Mesothelial cell of epicardium (in vitro differentiated cells): ENCODE measurements at places on chromosomes 7 and 10. TPM values are rescaled to one million over a fixed set of nuclear protein-coding genes. Genes with fewer than 3 reads are reported as not detected.

DNA sequence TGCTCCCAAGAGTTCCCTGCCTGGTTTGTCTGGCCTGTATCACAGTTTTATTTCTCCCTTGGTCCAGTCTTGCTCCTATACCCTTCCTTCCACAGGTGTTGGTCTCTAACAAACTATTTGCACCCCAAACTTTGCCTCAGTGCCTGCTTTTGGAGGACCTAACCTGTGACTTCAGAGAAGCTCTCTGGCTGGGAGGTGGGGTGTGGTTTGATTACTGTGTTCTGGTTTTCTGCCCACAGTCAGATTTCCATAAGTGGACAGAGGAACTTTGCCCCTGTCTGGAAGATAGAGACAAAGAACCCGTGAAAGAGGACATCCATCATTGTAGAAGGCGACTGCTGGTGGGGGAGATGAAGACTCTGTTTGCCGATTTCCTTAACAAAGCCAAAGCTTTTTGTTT, 55.8 kb upstream of the TRIL start:
- no peak overlapping the region for H3K27ac ChIP-seq
- DNase-seq = no peak
- H3K27me3 ChIP-seq = no peaks in the 10 kb centered on the region
- H3K4me3 ChIP-seq = no peak overlapping the region
- H3K4me1 ChIP-seq = peaks cover 1% of the 10 kb centered on the region

DNA sequence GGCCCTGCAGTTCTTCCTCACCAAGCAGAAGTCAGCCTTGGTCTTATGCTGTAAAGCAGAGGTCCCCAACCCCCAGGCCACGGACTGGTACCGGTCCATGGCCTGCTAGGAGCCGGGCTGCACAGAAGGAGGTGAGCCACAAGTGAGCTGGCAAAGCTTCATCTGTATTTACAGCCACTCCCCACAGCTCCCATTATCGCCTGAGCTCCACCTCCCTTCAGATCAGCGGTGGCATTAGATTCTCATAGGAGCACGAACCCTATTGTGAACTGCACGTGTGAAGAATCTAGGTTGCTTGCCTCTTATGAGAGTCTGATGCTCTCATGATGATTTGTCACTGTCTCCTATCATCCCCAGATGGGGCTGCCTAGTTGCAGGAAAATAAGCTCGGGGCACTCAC, 87.6 kb upstream of the NEBL start:
- H3K4me3 ChIP-seq = no peak overlapping the region
- H3K27ac ChIP-seq = no peak overlapping the region
- H3K36me3 ChIP-seq = peaks cover 5% of the 10 kb centered on the region
- DNase-seq = no peak
- no peaks in the 10 kb centered on the region for H3K27me3 ChIP-seq

GRCh38 chr7:30920584-30921539, 9.2 kb downstream of the AQP1 start:
- H3K36me3 ChIP-seq = no peaks in the 10 kb centered on the region
- peak overlapping the region; percentile 59 for H3K27ac ChIP-seq
- H3K27me3 ChIP-seq = no peaks in the 10 kb centered on the region
- peaks cover 29% of the 10 kb centered on the region for H3K4me1 ChIP-seq
- H3K4me3 ChIP-seq = no peak overlapping the region

GRCh38 chr10:128324058-128324827, 198.0 kb upstream of the MKI67 start:
- H3K4me1 ChIP-seq = no peaks in the 10 kb centered on the region
- peaks cover 23% of the 10 kb centered on the region for H3K27me3 ChIP-seq
- no peak overlapping the region for H3K27ac ChIP-seq
- H3K36me3 ChIP-seq = no peaks in the 10 kb centered on the region
- DNase-seq = peak; percentile 38
- H3K4me3 ChIP-seq = no peak overlapping the region

CNPY1 gene
- not detected in 3 replicates for total RNA-seq

- no peak overlapping the region for H3K4me3 ChIP-seq
- no peak for DNase-seq
- peaks cover 22% of the 10 kb centered on the region for H3K36me3 ChIP-seq
- H3K27ac ChIP-seq = peak overlapping the region; percentile 98
These were observed 173.6 kb downstream of the KIAA1217 start for GRCh38 chr10:24382596-24382978.

DNA sequence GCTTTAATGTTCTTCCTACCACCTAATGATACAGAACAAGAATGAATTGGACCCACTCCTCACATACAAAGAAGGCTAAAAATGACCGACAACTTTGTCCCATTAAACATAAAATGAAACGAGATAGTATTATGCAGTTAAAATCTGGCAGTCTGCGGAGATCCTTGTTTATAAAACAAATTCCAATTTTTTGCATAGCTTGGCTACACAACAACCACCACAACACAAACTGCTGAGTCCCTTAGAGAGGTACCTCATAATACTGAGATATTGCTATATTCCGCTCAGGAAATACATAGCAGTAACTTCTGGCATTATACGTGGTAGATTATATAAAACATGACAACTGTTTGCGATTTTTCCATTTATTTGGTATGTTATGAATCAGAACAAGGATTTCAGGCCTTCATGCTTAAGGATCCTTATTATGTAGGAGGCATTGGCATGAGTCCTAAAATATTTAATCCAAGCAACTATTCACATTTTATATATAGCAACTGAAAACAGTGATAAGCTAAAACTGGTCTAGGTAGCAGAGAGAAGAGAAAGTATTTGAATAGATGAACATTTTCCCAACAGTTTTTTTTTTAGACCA, 96.0 kb downstream of the ANK3 start:
- H3K27ac ChIP-seq = peak overlapping the region; percentile 88
- H3K4me1 ChIP-seq = peaks cover 69% of the 10 kb centered on the region
- H3K36me3 ChIP-seq = no peaks in the 10 kb centered on the region
- H3K27me3 ChIP-seq = no peaks in the 10 kb centered on the region

IQCE gene
- total RNA-seq = 26.6 to 29.6 TPM (median 26.6 TPM) in 3 replicates

DNA sequence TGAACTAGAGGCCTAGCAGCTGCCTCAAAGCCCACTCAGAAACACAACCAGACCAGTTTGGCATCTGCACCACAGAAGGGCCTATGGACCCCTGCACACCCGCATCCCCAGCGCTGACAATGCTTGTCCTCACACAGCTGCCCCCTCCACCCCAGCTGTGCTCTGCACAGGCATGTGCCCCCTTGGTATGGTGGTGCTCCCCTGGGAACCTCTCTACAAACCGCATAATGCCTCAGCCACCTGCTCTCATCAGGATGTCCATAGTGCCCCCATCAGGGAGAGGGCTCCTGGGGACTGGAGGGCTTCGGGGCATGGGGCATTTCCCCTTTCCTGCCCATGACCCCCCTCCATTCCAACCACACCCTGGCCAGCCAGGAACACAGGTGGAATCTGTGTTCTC, 347.5 kb downstream of the GRID1 start:
- H3K4me3 ChIP-seq = no peak overlapping the region
- H3K4me1 ChIP-seq = no peaks in the 10 kb centered on the region
- no peak overlapping the region for H3K27ac ChIP-seq

PRTFDC1 gene
- total RNA-seq = 26.3 to 27.5 TPM (median 27.0 TPM) in 3 replicates

- H3K4me3 ChIP-seq = no peak overlapping the region
- H3K36me3 ChIP-seq = peaks cover 3% of the 10 kb centered on the region
- peak overlapping the region; percentile 39 for H3K27ac ChIP-seq
These were observed 65.8 kb upstream of the SEMA3C start for GRCh38 chr7:80984619-80985018.

DNA sequence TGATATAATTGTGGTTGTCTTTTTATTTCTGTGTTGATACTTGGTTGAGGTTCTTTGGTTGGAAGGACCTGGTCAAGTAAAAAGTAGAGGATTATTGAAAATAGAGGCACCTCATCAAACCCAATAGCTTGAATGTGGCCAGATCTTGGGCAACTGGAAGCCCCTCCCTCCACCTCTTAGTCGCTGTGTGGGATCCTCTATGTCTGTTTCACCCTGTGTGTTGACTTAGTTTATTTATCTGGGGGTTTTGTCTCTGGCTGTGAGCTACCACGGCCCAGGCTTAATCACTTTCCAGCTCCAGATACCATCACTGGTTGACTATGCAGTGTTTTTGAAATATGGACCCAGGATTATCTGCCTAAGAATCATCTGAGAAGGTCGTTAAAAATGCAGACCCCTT, 58.3 kb downstream of the AP3M1 start:
- no peak overlapping the region for H3K4me3 ChIP-seq
- H3K27me3 ChIP-seq = no peaks in the 10 kb centered on the region
- DNase-seq = no peak

DNA sequence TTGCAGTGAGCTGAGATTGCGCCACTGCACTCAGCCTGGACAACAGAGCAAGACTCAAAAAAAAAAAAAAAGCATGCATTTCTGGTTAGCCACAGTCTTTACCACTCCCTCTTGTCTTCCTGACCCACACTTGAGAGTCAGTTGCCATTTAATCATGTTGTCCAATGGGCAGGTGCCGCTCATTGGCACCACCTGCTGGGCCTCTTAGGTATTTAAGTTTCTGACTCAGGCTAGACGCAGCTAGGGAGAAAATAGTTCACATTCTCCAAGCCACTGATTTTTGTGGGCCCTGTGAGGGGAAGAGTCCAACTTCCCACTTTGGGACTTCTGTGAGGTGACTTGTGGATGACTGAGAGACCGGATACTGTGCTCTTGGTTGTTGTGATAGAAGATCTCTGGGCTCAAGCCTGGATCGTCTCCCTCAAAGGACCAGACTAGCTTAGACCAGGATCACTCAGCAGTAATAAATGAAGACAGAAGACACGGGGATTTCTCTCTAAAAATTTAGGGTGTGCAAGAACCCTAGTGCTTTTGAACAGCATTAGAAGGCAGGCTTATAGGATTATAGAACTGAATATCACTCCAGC, 26.8 kb upstream of the SORCS3 start:
- H3K36me3 ChIP-seq = no peaks in the 10 kb centered on the region
- H3K4me1 ChIP-seq = no peaks in the 10 kb centered on the region
- peaks cover 21% of the 10 kb centered on the region for H3K27me3 ChIP-seq
- H3K27ac ChIP-seq = no peak overlapping the region

GRCh38 chr10:33123680-33124079, 165.7 kb upstream of the ITGB1 start:
- no peaks in the 10 kb centered on the region for H3K27me3 ChIP-seq
- no peaks in the 10 kb centered on the region for H3K36me3 ChIP-seq
- DNase-seq = no peak
- H3K4me3 ChIP-seq = no peak overlapping the region
- H3K27ac ChIP-seq = no peak overlapping the region

- peaks cover 30% of the 10 kb centered on the region for H3K4me1 ChIP-seq
- H3K36me3 ChIP-seq = no peaks in the 10 kb centered on the region
- H3K4me3 ChIP-seq = no peak overlapping the region
- no peak overlapping the region for H3K27ac ChIP-seq
- peaks cover 5% of the 10 kb centered on the region for H3K27me3 ChIP-seq
These were observed 151.3 kb downstream of the CAMK1D start for GRCh38 chr10:12500381-12501303.

AGAP5 gene
- 11.7 to 12.8 TPM (median 12.1 TPM) in 3 replicates for total RNA-seq

WNT16 gene
- 0.49 to 0.86 TPM (median 0.61 TPM) in 3 replicates for total RNA-seq

KLF14 gene
- 0.87 to 1.0 TPM (median 1.0 TPM) in 3 replicates for total RNA-seq

AGBL3 gene
- total RNA-seq = 2.2 to 3.7 TPM (median 2.3 TPM) in 3 replicates

DNA sequence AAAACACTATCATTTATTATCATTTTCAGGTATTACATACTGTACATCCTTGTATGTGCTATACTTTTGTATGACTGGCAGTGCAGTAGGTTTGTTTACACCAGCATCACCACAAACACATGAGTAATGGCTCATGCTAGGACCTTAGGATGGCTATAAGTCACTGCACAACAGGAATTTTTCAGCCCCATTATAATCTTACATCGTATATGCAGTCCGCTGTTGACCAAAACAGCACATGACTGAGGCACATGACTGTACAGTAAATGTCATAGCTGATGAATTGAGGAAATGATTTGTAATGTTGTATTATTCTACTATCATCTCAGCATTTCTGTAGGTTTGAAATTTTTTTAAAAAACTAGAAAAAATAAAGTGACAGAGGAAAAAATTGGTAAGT, 38.6 kb downstream of the BPGM start:
- peaks cover 5% of the 10 kb centered on the region for H3K36me3 ChIP-seq
- no peak overlapping the region for H3K4me3 ChIP-seq
- H3K4me1 ChIP-seq = peaks cover 7% of the 10 kb centered on the region

DNA sequence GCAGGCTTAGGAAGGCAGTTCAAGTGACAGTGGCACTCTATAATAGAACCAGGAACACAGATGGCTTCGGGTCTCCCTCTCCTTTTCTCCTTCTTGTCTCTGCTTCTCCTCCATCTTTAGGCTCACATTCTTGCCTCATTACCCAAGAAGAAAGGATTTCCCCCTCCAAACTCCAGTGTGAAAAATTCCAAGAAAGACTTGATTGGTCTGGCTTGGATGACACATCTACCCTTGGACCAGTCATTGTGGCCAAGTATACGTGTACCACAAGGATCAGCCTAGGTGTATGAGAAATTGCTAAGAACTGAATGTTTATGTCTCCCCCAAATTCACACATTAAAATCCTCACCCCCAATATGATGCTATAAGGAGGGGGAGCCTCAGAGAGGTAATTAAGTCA, 53.9 kb downstream of the PRTFDC1 start:
- no peaks in the 10 kb centered on the region for H3K27me3 ChIP-seq
- no peak overlapping the region for H3K27ac ChIP-seq
- H3K36me3 ChIP-seq = peaks cover 3% of the 10 kb centered on the region

GRCh38 chr7:101804967-101805366, 12.5 kb upstream of the CUX1 start:
- H3K27me3 ChIP-seq = peaks cover 28% of the 10 kb centered on the region
- H3K4me3 ChIP-seq = peak overlapping the region; percentile 28
- DNase-seq = no peak
- no peak overlapping the region for H3K27ac ChIP-seq
- peaks cover 17% of the 10 kb centered on the region for H3K4me1 ChIP-seq
- H3K36me3 ChIP-seq = no peaks in the 10 kb centered on the region

DNA sequence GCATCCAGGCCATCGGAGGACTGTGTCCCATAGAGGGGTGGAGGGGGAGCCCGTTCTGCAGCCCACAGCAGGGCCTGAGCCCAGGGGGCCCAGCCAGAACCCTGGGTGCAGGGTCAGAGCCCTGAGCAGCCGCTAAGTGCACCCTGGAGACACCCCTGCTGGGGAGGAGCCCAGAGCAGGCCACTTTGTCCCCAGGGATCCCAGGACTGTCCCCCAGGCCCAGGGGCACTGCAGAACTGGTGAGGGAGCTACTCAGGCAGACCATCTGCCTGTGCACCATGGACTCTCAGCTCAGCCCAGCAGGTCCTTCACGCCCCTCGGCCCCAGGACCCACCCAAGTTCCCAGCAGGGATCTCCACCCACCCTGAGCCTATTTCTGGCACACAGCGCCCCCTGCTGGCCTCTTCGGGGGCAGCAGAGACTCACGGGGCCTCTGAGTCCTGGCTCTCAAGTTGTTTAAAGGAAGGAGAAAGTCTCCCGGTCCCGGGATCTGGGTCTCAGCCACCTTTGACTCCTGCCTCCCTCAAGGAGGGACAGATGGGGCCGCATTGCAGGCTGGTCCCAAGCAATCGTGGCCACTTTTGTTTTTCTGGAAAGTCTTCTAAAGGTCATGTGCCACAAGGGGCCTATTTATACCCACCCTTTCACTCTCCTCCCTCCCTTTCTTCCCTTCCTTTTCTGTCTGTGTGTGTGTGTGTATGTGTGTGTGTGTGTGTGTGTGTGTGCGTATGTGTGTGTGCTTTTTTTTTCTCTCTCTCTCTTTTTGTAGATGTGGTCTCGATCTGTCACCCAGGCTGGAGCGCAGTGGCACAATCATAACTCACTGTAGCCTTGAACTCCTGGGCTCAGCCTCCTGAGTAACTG, 90.3 kb downstream of the MYL10 start:
- no peaks in the 10 kb centered on the region for H3K27me3 ChIP-seq
- peak; percentile 42 for DNase-seq
- peaks cover 5% of the 10 kb centered on the region for H3K36me3 ChIP-seq
- H3K4me1 ChIP-seq = peaks cover 4% of the 10 kb centered on the region

VKORC1L1 gene
- total RNA-seq = 23.1 to 25.5 TPM (median 23.8 TPM) in 3 replicates
